ENCODE measurements at places on chromosomes 4 and X.

GRCh38 chr4:160299608-160300007, 1196.7 kb downstream of the RAPGEF2 start:
- H3K36me3 ChIP-seq: no peaks in the 10 kb centered on the region
- no peak for DNase-seq
- H3K4me1 ChIP-seq: no peaks in the 10 kb centered on the region
- no peaks in the 10 kb centered on the region for H3K27me3 ChIP-seq

GRCh38 chrX:290476-291166, 9.4 kb downstream of the PLCXD1 start:
- H3K27ac ChIP-seq: no peak overlapping the region
- no peak for DNase-seq
- H3K4me1 ChIP-seq: no peaks in the 10 kb centered on the region
- H3K4me3 ChIP-seq: no peak overlapping the region

GRCh38 chrX:128931071-128931470, 592.2 kb downstream of the SMARCA1 start:
- no peak overlapping the region for H3K27ac ChIP-seq
- peaks cover 4% of the 10 kb centered on the region for H3K36me3 ChIP-seq
- H3K4me3 ChIP-seq: no peak overlapping the region
- peaks cover 16% of the 10 kb centered on the region for H3K27me3 ChIP-seq

DNA sequence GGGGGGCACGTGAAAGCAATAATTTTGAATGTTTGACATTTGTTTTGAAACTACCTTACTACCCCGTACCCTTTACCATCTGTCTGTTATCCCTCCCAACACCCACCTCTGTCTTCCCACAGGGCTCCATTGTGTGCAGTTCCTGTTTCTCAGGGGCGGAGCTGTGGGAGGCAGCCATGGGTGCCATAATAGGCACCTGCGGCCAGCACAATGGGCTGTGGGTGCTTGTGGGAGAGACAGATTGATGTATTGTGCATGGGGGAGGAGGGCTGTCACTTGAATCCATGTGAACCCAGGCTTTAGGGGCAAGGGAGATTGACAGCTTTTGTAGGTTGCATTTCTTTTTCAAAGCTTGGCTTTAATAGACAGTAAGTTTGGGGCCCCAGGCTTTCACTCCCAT, 122.6 kb upstream of the CXorf66 start:
- no peaks in the 10 kb centered on the region for H3K36me3 ChIP-seq
- no peak for DNase-seq
- H3K4me3 ChIP-seq: no peak overlapping the region
- no peak overlapping the region for H3K27ac ChIP-seq

DNA sequence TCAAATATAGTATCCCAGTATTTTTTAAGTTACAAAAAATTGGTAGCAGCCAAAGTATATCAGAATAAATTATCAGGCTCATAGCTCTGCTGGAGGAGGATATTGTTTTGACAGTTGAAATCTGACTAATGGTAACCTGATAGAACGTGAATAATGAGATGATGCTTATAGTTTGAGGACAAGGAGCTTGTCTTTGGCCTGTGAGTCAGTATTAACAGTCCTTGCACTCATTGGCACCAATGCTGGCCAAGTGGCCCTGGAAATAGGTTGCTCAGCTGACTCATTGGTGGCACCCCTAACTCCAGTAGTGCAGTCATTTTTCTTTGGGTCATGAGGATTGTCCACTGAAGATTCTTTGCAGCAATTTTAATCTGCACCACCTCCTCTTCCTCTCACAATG, 203.3 kb upstream of the JADE1 start:
- no peaks in the 10 kb centered on the region for H3K4me1 ChIP-seq
- no peak overlapping the region for H3K4me3 ChIP-seq
- DNase-seq: no peak
- H3K27me3 ChIP-seq: peaks cover 9% of the 10 kb centered on the region
- H3K36me3 ChIP-seq: no peaks in the 10 kb centered on the region

GRCh38 chrX:29488919-29489318, 726.4 kb upstream of the MAGEB2 start:
- no peak overlapping the region for H3K4me3 ChIP-seq
- DNase-seq: no peak
- no peaks in the 10 kb centered on the region for H3K36me3 ChIP-seq
- H3K27ac ChIP-seq: no peak overlapping the region
- H3K27me3 ChIP-seq: no peaks in the 10 kb centered on the region

GRCh38 chr4:121679267-121679666, 17.5 kb downstream of the ANXA5 start:
- H3K27me3 ChIP-seq: no peaks in the 10 kb centered on the region
- H3K4me1 ChIP-seq: no peaks in the 10 kb centered on the region
- H3K27ac ChIP-seq: no peak overlapping the region
- H3K4me3 ChIP-seq: no peak overlapping the region
- DNase-seq: no peak

- no peaks in the 10 kb centered on the region for H3K36me3 ChIP-seq
- no peak overlapping the region for H3K4me3 ChIP-seq
- no peak for DNase-seq
Observed at GRCh38 chr4:89586318-89586717, 250.6 kb downstream of the SNCA start.

DNA sequence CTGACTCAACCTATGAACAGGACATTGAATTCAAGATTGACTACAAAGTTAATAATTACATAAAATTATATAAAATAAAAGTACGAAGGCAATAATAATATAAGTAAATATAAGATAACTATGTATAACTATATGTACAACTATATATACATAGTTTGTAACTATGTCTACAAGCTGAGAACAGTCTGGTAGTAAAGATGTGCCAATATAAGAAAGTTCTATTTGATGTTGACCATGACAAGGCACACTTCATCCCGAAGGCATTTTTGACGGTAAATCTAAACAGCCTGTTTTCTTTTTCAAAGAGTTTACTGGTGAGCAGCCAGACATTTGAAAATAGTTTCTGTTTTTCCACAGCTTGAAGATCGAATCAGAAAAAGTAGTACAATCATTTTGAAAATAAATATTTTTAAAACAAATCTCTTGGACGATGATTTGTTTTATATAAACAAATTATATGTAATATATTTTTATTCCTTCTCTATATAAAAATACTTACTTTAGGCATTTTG, 112.9 kb downstream of the CEP44 start:
- no peak for DNase-seq
- no peak overlapping the region for H3K4me3 ChIP-seq
- no peaks in the 10 kb centered on the region for H3K36me3 ChIP-seq
- H3K4me1 ChIP-seq: peaks cover 5% of the 10 kb centered on the region
- peaks cover 33% of the 10 kb centered on the region for H3K27me3 ChIP-seq
- H3K27ac ChIP-seq: no peak overlapping the region

All from natural killer cell treated with Interleukin-12 subunit alpha and Interleukin-12 subunit beta and Interleukin-15 and Interleukin-18, amount 100 ng/mL, for 72 hours (primary cell).